ENCODE measurements at places on chromosomes 3 and 15. TPM values are rescaled to one million over a fixed set of nuclear protein-coding genes. Genes with fewer than 3 reads are reported as not detected.
A peak's percentile ranks its signal among the peaks of the same experiment; 100 is the strongest.

- DNase-seq = no peak
Observed at GRCh38 chr3:27570421-27571106, 86.4 kb upstream of the SLC4A7 start.

GRCh38 chr3:30289324-30289723 lies 317.1 kb upstream of the TGFBR2 start:
- DNase-seq = no peak

DNA sequence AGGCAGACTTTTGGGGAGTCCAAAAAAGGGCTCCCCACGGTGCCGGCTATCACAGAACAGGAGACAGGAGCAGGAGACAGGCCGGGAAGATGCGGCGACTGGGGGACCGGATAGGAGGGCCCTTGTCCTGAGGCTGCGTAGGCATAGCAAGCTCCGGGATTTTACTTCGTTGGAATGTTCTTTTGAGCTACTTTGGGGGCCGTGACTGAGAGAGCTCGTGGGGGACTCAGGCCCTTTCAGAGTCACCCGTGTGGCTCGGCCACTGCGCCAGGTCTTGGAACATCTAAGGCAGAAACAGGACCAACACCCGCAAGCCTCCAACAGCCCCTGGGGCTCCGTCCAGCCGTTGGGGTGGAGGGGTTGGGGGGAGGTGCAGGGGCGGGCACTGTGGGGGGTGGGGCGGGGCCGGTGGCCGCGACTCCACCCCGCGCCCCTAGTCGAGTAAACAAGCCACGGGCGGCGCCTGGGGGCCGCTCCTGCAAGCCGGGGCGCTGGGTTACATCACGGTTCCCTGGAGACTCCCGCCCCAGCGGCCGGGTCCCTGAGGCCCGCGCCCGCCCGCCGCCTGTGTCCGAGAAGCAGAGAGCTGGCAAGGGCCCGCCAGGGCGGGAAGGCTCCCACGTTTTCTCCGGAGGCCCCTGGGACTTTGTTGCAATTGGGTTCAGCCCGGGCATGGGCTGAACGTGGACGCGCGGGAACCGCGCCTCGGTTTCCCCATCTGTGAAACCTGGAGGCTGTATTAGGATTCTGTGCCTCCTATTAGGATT lies 23.3 kb upstream of the C15orf39 start:
- no peak for DNase-seq

DNA sequence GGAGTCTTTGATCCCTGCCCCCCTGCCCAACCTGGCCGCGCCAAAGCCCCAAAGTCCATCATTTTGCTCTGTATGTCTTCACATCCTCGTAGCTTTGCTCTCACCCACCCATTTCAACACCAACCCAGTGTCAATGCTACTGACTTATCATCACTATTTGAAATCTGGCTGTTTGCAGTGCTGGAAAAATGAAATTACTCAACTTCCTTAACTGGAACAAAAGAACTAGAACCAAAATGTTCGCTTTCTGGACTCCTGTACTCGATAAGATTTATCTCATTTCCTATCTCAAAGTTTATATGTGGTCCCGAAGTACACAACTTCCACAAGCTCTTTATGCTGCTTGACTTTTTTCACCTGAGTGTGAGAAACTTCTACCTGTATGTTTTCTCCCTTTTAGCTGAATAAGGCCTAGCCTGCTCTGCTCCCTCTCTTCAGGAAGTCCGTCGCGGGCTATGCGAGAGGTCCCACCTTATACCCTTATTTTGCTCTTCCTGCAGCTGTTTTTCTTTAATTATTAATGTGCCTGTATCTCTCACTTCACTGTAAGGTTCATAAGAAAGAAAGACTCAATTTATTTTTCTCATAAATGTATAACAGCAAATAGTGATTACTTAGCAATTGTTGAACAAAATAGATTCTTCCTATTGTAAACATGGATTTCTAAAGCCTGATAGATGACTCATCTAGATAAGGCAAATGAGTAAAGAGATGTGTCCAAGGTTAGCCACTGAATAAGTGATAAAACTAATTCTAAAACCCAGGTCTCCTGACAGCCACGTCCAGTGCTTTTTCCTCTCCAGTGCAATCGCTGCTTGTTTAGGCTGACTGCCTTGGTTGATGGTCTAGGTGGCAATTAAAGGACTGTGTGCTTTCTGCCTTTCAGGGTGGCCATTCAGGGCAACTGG lies 464.1 kb upstream of the TPRG1 start:
- DNase-seq = no peak

- no peak for DNase-seq
Observed at GRCh38 chr3:66507423-66508260, 6.8 kb upstream of the LRIG1 start.

GRCh38 chr3:178558637-178559036 lies 22.4 kb downstream of the KCNMB2 start:
- no peak for DNase-seq

GRCh38 chr15:31510057-31510456 lies 183.4 kb downstream of the KLF13 start:
- DNase-seq = no peak

DNA sequence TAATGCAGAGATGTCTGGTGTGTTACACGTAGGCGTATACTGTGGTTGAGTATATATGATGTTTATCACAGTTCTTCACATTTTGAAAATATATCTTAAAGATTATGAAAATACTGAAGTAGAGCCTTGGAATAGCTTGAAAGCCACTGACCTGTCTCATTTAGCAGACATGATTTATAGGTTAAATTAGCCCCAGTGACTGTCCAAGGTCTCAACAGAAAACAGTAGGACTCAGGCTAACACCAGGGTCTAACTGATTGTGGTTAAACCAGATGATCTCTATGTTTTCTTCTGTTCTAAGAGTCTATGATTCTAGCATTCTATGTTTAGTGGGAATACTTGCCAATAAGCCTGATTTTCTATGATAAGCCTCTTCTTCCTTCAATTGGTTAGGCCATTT lies 166.4 kb upstream of the NR2E3 start:
- no peak for DNase-seq

- DNase-seq = no peak
Observed at GRCh38 chr15:69089258-69089657, 71.2 kb upstream of the GLCE start.

DNA sequence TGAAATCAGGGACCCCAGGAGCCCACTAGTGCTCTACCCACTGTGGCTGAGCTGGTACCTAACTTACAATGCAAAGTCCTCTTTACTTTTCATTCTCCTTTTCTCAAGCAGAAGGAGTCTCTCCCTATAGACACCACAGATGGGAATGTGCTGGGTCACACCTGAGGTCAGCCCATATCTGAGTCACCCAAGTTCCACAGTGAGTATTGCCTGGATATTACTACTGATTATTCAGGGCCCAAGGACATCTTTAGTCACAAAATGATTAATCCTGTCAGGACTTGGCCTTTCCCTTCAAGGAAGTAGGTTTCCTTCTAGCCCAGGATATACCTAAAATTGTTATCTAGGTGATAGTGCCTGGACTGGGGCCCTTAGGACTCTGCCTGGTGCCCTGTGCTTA lies 1305.2 kb downstream of the SI start:
- DNase-seq = no peak

GRCh38 chr3:133368371-133369067 lies 31.3 kb upstream of the BFSP2 start:
- no peak for DNase-seq

DNA sequence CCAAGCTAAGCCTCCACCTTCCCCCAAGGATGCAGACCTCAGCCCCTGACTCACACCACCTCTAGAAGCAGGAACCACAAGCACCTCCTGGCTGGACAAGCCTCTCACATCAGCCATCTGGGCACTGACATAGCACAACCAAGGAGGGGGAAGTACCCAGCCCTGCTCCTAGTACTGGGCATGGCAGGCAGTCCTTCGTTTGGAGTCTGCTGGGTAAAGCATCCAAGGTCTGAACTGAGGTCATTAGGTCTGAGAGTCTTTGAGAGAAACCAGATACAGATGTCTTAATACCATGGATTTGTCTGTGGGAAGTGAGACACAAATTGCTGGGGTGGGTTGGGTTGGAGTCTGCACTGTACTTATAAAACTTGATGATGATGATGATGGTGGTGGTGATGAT lies 61.8 kb downstream of the CCDC33 start:
- no peak for DNase-seq

- no peak for DNase-seq
Observed at GRCh38 chr15:101436526-101436925, 53.0 kb downstream of the PCSK6 start.

- peak; percentile 98 for DNase-seq
Observed at GRCh38 chr3:16103472-16103871, 71.0 kb upstream of the GALNT15 start.

- DNase-seq = peak; percentile 55
Observed at GRCh38 chr3:127457094-127457475, 133.4 kb downstream of the TPRA1 start.

- no peak for DNase-seq
Observed at GRCh38 chr3:188082450-188082849, 71.5 kb upstream of the LPP start.

- DNase-seq = no peak
Observed at GRCh38 chr3:30475038-30475808, 131.2 kb upstream of the TGFBR2 start.

GRCh38 chr3:182412066-182412465 lies 381.2 kb upstream of the ATP11B start:
- no peak for DNase-seq

- peak; percentile 36 for DNase-seq
Observed at GRCh38 chr3:171049861-171050444, 23.4 kb upstream of the SLC2A2 start.

- peak; percentile 39 for DNase-seq
Observed at GRCh38 chr3:52277071-52277964, 1.1 kb downstream of the WDR82 start.

- no peak for DNase-seq
Observed at GRCh38 chr3:15355086-15355485, 22.7 kb upstream of the SH3BP5 start.

GRCh38 chr3:194486540-194487288 lies at the start of gene ATP13A3:
Gene ATP13A3 (minus strand): TSS chr3:194487002. CDS start chr3:194462190, 24,812 bp downstream.
- peak; percentile 77 for DNase-seq

- no peak for DNase-seq
Observed at GRCh38 chr3:71206305-71207165, 377.0 kb downstream of the FOXP1 start.

DNA sequence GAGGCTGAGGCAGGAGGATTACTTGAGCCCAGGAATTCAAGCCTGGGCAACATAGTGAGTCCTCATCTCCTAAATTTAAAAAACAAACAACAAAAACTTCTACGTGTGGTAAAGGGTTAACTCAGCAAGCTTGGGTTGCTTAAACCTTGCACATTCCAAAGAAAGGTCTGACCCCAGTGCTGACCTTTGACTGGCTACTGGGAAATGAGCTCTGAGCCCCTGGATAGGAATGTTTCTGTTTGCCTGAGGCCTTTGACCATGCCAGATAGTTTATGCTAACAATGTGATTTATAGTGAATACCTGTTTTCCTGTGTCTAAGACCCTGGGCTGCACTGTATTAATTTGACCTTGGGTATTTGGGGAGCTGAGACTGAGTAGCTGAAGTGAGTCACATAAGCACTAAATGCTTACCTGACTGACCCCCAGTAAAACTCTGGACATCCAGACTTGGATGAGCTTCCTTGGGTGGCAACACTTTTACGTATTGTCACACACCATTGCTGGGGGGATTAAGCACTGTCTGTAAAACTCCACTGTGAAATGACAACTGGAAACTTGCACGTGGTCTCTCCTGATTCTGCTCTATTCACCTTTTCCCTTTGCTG lies 20.7 kb downstream of the TCAIM start:
- DNase-seq = no peak

DNA sequence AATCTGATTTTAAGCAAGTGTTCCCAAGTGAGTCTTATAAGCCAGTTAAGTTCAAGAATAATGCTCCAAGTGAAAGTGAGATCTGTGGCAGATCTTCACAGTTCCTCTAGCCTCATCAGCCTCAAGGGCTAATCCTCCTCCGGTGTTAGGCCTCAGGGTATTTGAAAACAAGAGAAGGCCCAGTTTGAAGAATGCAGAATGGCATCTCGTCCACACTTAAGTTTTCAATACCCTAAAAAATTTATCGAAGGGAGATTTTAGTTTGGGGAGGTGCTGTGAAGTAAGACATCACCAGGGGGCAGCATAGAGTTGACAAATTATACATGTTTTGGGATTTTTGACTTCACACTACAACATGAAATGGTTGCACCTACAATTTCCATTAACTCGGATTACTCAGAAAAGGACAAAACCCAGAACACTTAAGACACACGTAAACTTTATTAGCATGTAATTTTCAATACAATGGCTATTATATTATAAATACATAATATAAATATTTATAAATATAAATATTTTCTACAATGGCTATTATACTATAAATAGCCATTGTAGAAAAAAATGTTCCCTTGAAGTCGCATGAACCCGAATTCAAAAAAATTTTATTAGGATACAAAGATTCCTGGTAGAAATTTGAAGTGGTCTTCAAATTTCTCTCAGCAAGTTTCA lies 2.3 kb upstream of the TMEM266 start:
- DNase-seq = no peak

DNA sequence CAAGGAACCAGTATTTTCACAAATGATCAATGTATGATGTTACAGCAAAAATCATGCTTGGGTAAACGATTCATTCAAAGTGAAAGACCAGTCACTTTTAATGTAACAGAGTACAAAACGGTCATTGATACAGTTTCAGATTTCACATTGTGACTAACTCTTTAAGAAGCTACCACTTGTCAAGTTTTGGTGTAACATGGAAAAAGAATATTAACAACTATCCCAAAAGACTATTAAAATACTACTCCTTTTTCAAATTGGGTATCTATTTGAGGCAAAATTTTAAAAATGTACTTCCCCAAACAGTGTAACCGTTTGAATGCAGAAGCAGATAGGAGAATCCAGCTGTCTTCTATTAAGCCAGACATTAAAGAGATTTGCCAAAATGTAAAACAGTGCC lies 31.7 kb downstream of the AKAP13 start:
- DNase-seq = peak; percentile 74

Gene CBLB
- total RNA-seq = 48.0 TPM

Gene TFRC
- total RNA-seq = 104 TPM

Gene ITIH3
- 0.36 TPM for total RNA-seq

Gene NCEH1
- 14.1 TPM for total RNA-seq

Gene AADACL2
- not detected for total RNA-seq

Gene SPESP1
- total RNA-seq = not detected

Gene PRKCI
- total RNA-seq = 59.3 TPM

Gene CRYBG3
- total RNA-seq = 13.0 TPM

Gene POPDC2
- 2.1 TPM for total RNA-seq

Gene FBXL22
- total RNA-seq = 0.34 TPM

Gene MRPL3
- 76.1 TPM for total RNA-seq

Gene ILDR1
- total RNA-seq = not detected

Gene MKRN3
- not detected for total RNA-seq

Gene DGKG
- 0.64 TPM for total RNA-seq

Gene IMPG2
- total RNA-seq = 0.26 TPM

Gene CHRNA7
- 1.5 TPM for total RNA-seq

Gene LPCAT4
- total RNA-seq = 44.4 TPM

Gene NEK10
- total RNA-seq = 3.2 TPM

Gene AGTR1
- total RNA-seq = 0.91 TPM

Gene VIPR1
- not detected for total RNA-seq

Gene CHDH
- 0.22 TPM for total RNA-seq

Gene DLL4
- total RNA-seq = 0.09 TPM
